ENCODE measurements at places on chromosomes 13 and 19.

- no peak for DNase-seq
Observed at GRCh38 chr19:35731353-35731752, 10.9 kb downstream of the IGFLR1 start.

- no peak for DNase-seq
Observed at GRCh38 chr19:3135961-3136683, at the start of gene GNA15. Gene GNA15, plus strand, starts transcription at chr19:3136033. Its CDS starts 418 bp downstream, at chr19:3136451.

- DNase-seq = no peak
Observed at GRCh38 chr19:49489601-49490167, 2.3 kb downstream of the RPL13A start.

- DNase-seq = peak; percentile 35
Observed at GRCh38 chr13:51666374-51666773, 82.1 kb downstream of the WDFY2 start.

DNA sequence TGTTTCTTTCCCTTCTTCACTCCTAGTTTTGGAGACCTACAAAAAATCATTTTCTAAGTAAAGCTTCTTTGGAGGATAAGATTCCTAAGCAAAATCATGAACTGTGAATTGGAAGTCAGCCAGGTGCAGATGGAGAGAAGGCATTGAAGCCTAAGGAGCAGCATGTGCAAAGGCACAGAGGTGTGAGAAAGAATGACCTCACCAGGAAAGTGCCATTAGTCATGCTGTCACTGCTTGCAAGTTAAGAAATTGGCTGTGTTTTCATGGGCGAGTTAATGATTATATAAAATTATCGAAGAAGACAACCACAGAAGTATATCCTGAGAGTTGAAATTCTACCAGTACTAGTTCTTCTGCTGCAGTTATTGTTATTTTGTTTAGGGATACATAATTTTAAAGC lies 80.3 kb upstream of the KLHL1 start:
- DNase-seq = no peak

DNA sequence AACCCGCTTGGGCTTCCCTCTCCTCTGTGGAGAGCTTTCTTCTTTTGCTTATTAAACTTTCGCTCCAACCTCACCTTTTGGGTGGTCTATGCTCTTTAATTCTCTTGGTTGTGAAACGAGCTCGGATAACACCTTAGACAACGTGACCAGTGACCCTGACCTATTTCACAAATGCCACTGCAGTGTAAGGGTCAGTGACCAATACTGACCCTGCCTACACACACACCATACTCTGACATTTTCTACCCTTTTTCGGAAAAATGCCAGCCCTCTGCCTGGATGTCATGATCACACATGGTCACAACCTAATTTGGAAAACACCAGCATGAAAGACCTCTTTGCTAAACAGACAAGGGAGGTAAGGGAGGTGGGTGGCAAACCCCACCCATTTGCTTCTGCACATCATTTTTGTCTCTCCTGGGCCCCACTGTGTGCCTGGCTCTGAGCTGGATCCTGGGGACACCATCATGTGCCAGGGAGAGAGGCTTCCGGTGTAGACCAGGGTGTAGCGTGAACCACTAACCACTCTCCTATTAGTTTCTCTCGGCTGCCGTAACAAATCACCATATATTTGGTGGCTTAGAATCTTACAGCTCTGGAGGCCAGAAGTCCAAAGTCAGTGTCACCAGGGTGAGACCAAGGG lies 9.9 kb downstream of the ETFB start:
- DNase-seq = no peak

- no peak for DNase-seq
Observed at GRCh38 chr13:66111628-66112027, 1118.5 kb downstream of the PCDH9 start.

GRCh38 chr13:92590503-92590908 lies 636.1 kb upstream of the GPC6 start:
- no peak for DNase-seq

DNA sequence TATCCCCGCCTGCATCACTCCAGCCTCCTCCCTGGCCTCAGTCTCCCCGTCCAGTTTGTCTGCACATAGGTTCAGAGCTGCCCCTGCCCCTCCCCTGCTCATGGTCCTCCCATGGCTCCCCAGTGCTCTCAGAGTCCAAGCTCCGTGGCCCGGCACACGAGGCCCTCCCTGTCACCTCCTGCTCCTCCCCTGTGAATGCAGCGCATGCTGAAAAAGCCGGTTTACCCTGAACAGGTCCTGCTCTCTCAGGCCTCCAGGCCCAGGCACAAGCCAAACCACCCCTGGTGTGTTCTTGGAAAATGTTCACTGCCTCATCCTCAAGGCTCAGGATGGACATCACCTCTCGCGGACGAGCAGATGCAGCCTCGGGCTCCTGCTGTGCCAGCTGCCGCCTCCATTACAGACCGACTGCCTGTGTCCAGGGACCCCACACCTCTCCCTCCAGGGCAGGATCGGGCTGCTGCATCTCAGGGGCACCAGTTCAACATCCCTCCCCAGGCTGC lies 13.0 kb downstream of the EMP3 start:
- no peak for DNase-seq

- DNase-seq = no peak
Observed at GRCh38 chr13:112071102-112071722, 4.3 kb downstream of the SOX1 start.

DNA sequence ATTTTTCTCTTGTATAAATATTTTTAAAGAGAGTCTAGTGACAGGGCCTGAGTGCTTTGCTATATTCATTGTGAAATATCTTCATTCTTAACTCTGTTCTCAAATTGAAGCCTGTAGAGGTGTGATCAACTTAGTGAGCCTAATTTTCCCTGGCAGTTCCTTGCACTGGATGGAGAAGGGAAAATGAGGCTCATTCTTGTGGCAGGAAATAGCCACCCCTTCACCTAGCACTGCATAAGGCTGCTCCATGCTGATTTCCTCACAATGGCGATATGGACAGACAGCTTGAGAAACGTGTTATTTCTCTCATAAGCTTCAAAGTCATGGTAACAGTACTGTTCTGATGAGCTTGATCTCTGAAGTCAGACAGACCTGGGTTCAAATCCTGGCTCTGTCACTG lies 146.2 kb downstream of the AKAP11 start:
- DNase-seq = no peak

GRCh38 chr13:94327318-94327717 lies 152.2 kb downstream of the DCT start:
- DNase-seq = no peak

DNA sequence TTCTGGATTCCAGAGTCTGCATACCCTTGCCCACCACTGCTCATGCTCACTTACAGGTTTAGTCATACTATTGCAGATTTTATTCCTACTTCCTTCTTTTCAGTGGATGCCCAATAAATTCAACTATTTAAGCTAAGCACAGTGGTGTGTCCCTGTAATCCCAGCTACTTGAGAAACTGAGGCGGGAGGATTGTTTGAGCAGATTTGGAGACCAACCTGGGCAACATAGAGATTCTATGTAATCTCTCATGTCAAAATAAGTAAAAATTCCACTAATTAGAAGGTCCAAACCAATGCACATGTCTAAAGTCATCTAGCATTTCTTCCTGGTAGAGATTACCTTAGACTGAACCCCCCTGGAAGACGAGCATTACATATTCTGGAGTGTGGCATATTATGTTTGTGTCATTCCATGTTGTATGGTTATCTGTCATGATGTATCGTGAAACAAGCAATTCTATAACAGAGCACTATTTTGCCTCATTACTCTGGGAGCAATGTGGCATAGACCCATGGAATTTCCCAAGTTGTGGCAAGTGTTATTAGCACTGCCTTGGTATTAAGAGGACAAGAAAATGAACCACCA lies 8.3 kb downstream of the HMGB1 start:
- DNase-seq = no peak

- DNase-seq = no peak
Observed at GRCh38 chr13:113620036-113620796, 35.7 kb downstream of the TFDP1 start.

- DNase-seq = no peak
Observed at GRCh38 chr19:6374161-6374709, 1.5 kb downstream of the PSPN start.

DNA sequence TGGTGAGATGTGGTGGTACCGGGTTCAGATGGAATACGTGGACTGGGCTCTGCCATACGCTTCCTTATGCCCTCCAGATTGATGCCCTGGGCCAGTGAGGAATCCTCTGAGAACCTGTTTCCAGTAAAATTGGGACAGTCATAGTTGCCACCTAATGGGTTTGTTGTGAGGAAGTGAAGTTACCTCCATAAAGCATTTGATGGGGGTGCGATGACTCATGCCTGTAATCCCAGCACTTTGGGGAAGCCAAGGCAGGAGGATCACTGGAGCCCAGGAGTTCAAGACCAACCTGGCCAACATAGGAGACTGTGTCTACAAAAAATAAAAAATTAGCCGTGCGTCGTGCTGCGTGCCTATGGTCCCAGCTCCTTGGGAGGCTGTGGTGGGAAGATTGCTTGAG lies 4.8 kb downstream of the SNRPA start:
- DNase-seq = no peak

GRCh38 chr13:39037410-39037879 lies 444 bp downstream of the PROSER1 start:
- peak; percentile 23 for DNase-seq

DNA sequence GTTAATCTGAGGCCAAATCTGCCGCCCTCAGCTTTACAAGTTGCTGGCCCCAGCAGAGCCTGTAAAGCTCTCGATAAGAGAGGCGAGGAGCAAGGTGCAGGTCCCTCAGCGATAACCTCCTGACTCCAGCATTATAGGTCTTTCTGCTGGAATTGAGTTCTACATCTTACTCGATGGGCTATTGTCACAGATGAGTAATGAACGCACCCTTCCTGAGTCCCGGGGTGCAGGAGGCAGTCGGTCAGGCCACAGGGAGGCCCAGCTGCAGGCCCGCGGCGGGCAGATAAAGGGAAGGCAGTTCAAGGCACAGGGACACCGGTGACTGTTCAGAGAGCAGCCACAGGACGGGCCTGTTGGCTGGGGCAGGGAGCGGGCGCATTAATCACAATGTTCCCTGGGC lies 157.6 kb upstream of the OBI1 start:
- DNase-seq = no peak

DNA sequence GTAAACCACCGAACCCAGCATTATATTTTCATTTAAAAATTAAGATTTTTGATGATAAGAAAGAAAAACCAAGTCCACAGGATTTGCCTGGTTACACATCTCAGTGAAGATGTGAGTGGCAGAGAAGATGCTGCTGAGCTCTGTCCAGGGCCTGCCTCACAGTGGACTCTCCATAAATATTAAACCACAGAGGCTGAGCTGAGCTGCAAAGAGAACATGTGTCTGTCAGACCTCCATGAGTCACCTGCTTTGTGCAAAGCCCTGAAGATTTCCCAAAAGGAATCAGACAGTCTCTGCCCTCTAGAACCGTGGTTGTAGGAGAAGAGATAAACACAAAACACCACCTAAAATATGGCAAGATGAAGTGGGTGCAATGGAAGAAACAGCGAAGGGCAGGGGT lies 127.2 kb upstream of the TSC22D1 start:
- DNase-seq = no peak

DNA sequence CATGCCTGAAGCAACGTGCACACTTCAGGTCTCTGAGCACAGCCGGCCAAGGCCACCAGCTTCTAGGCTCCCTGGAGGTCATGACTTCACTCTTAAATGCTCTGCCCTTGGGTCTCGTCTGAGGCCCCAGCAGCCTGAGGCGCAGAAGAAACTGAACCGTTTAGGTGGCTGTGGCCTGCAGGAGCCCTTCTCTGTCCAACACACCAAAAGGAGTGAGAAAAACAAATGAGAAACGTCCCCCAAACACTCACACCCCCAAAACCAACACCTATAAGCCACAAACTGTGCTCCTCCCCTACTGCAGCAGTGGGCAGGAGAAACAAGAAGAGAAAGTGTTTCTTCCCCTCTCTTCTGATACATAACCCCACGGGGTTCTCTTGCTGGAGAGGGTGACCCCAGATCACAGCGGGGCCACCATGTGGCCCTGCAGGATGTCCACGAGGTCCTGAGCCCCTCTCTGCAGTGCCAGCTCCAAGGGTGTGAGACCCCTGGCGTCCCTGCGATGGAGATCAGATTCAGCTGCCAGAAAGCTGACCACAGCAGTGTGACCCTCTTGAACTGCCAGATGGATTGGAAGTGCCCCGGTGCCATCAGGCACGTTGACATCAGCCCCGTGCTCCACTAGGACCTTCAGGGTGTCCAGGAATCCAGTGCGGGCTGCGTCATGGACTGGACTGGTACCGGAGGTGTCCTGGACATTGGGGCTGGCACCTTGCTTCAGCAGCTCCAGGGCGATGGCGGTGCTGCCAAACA lies 1.0 kb upstream of the KRI1 start:
- DNase-seq = no peak

DNA sequence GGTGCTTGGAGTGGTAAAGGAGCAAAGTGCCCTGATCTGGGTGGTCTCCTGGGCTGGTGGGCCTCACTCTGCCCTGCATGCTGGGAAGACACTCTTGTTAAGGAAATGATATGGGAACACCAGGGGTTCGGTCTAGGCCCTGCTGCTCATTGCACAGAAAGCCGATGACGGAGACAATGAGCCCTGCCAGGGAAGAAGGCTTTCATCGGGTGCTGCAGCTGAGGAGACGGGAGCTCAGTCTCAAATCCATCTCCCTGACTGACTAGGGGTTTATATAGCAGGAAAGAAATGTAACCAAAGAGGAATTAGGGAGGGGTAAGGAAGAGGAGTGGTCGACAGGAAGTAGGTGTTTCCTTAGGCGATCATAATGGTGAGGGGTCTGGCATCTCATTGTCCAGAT lies 253.4 kb downstream of the TEX29 start:
- DNase-seq = no peak

GRCh38 chr13:76383676-76384461 lies 502.3 kb downstream of the KCTD12 start:
- peak; percentile 35 for DNase-seq

GRCh38 chr13:50340551-50341287 lies 325.5 kb downstream of the KCNRG start:
- DNase-seq = peak; percentile 20

Data from NCI-H1417 treated with DMSO at 0.1 percent for 48 hours (cell line).